DMS79 (cell line): ENCODE measurements at places on chromosomes 16 and 17.

GRCh38 chr17:67575325-67575724 lies 142.4 kb upstream of the NOL11 start:
- no peak for DNase-seq

DNA sequence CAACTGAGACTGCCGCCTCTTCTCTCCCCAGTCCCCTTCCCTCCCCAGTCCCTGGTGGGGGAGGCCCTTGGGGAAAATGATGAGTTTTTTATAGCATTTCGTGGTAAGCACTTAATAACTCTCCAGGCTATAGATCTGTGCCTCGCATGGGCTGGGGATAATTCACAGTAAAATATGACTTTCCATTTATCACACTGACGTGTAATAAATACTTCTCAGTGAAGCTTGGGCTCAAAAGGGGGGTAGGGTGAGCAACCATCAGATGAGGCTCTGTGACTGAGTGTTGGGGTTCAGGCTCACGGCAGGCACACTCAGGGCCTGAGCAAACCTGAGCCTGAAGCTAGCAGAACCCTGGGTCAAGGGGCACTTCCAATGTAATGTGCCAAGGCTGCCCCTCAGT lies 101.6 kb downstream of the CCT6B start:
- no peak for DNase-seq

- DNase-seq, result peak; percentile 51
These were observed at the start of gene RAPGEFL1 for GRCh38 chr17:40177275-40177874. TSS of gene RAPGEFL1 (plus strand) at chr17:40177470. CDS start at chr17:40177862, 392 bp downstream.

DNA sequence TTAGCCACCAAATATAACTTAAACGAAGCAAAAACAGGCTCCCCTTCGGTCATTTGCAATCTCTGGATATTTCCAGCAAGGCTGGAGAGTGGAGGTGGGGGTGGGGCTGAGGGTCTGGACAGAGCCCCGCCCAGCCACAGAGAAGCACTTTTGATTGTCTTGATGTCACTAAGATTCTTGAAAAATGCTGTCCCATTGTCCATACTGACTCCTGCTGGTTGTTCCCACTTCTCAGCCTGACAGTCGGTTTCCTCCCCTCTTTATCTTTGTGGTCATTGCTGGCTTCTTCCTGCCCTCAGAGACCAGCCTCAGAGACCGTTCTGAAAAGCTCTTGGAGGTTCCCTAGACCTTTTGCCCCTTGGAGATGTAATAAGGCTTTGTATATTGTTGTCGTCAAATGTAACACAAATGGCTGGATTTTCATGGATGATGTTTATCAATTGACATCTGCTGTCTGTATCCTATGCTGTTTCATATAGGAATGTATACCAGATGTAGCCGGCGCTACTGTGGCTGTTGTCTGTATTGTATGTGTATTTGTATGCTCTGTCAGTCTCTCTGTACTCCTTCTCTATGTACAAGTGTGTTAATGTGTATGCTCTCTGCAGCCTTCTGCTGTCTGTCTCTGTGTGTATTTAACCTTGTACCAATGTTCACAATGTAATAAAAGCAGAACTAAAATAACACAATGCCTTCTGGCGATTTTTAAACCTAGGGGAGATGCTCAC lies 94.8 kb upstream of the DNAH9 start:
- no peak for DNase-seq

- no peak for DNase-seq
These were observed 22.0 kb downstream of the KPNA2 start for GRCh38 chr17:68057531-68057952.

DNA sequence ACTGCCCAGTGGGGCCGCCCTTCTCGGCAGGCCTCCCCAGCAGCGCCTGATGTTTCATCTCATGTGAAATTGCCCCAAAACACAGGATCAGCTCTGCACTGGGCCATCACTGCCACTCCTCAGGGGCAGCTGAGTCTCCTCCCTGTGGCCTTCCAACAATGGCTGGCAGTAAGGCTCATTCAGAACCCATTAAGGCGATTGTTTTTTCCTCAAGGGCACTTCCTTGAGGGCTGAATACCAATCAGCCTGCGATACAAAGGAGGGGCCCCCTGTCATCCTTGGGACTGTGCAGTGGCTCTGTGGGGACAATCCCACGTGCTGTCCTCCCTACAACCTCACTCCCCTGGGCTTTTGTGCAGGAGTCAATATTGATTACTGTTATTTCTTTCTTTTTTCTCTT lies 47.5 kb downstream of the XYLT1 start:
- DNase-seq, result no peak

- DNase-seq, result no peak
These were observed 6.1 kb downstream of the TMEM235 start for GRCh38 chr17:78237401-78238012.

DNA sequence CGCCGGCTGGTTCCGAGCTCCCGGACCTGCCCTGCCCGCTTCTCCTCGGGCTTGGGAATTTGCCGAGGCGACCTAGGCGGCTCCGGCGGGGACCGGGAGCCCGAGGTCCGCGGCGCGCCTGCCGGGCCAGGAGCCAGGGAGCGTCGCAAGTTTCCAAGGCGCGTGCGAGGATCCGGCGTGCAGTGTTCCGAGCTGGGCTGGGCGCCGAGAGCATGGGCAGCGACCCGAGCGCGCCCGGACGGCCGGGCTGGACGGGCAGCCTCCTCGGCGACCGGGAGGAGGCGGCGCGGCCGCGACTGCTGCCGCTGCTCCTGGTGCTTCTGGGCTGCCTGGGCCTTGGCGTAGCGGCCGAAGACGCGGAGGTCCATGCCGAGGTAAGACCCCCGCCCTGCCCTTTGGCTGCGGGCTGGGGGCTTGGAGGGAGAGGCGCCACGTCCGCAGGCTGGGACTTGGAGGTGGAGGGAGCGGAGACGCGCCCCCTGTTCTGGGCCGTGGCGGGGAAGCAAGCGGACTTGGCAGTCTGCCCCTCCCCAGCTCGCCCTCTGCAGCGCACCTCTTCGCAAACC lies 668 bp downstream of the MMP15 start:
- DNase-seq, result no peak

DNA sequence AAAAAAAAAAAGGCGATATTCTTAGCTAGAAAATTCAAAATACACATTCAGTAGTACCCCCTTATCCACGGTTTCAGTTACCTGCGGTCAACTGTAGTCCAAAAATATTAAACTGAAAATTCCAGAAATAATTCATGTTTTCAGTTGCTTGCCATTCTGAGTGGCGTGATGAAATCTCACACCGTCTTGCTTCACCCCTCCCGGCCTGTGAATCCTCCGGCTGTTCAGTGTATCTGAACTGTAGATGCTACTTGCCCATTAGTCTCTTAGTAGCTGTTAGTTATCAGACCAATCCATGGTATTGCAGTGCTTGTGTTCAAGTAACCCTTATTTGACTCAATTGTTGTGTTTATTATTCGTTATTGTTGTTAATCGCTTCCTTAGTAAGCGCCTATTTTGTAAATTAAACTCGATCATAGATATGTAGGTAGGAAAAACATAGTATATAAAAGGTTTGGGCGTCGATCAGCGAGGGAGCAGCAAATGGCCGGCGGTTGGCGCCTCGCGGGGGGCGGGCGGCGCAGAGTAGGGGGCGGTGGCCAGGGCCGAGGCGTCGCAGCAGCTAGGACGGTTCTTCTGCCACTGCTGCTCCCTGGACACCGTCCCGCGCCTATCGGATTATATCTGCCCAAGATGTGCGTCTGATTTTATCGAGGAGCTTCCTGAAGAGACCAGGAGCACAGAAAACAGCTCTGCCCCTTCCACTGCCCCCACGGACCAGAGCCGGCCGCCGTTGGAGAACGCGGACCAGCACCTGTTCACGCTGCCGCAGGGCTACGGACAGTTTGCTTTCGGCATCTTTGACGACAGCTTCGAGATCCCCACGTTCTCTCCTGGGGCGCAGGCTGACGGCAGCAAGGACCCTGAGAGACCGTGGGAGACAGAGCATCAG lies 39.8 kb upstream of the AKAP1 start:
- DNase-seq, result no peak

- no peak for DNase-seq
These were observed 9.1 kb upstream of the MMD start for GRCh38 chr17:55430541-55431288.

DNA sequence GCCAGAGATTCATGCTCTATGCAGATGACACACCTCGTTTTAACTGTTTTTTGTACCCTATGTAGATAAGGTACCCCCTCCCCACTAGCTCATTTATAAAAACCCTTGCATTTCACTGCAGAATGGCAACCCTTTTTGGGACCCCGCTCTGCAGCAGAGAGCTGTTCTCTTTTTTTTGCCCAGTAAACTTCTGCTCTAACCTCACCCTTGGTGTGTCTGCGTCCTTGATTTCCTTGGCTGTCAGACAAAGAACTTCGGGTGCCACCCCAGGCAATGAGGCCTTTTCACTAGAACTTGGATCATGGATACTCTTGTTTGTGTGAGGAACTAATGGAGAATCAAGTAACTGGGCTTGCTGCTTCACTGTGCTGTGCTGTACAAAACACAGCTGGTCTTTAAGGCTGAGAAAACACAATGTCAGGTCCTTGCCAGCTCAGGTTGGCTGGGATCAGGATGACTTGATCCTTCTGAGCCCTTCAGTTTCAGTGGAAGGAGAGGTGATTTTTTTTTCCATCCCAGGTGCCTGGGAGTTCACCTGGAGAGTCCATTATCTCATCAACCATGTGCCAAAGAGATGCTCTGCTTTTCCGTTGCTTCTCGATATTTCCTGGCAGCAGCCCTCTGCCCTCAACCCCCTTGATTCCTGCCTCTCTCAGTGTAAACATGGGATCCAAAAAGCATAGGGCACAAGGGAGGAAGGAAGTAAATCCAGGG lies 133.2 kb upstream of the FAM20A start:
- DNase-seq, result no peak

- DNase-seq, result no peak
These were observed 5.5 kb upstream of the PIEZO1 start for GRCh38 chr16:88790312-88791211.
